Pancreas (tissue), 10 donors: ENCODE measurements at places on chromosomes 4 and X. TPM values are rescaled to one million over a fixed set of nuclear protein-coding genes. Genes with fewer than 3 reads are reported as not detected.

The TAB3 gene
- total RNA-seq, result 14.1 TPM

The SPIN2A gene
- total RNA-seq, result 0.19 TPM

DNA sequence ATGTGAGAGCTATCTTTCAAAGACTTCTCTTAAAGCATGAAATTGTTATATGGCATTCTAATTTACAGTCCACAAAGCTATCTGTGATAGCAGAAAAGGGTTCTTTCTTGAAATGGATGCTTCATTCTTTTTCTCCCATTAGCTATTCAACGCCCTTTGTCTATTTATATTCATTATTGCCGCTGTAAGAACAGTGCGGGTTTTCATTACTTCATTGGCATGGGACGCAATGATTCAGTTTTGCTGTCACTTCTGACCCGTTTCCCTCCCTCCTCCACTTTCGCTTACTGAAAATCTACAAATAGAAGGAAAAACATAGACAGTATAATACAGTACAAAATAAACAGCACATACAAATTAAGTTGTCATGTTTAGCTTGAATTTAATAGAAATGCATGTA is 394.6 kb downstream of the PCDH7 start:
- no peaks in the 10 kb centered on the region for H3K4me1 ChIP-seq
- H3K27ac ChIP-seq, result no peak overlapping the region
- DNase-seq, result no peak
- no peaks in the 10 kb centered on the region for H3K36me3 ChIP-seq
- H3K27me3 ChIP-seq, result no peaks in the 10 kb centered on the region
- no peak overlapping the region for H3K4me3 ChIP-seq

The RASL11B gene
- not detected for total RNA-seq

The NKAP gene
- 2.0 TPM for total RNA-seq

The ABHD18 gene
- 9.0 TPM for total RNA-seq

The ELOVL6 gene
- total RNA-seq, result 1.2 TPM

GRCh38 chr4:15020502-15021286 is 18.4 kb downstream of the CPEB2 start:
- no peaks in the 10 kb centered on the region for H3K36me3 ChIP-seq
- H3K4me3 ChIP-seq, result no peak overlapping the region
- H3K4me1 ChIP-seq, result no peaks in the 10 kb centered on the region
- no peak overlapping the region for H3K27ac ChIP-seq
- no peaks in the 10 kb centered on the region for H3K27me3 ChIP-seq

The TLL1 gene
- total RNA-seq, result 3.0 TPM

- H3K4me3 ChIP-seq, result no peak overlapping the region
- no peaks in the 10 kb centered on the region for H3K4me1 ChIP-seq
- DNase-seq, result no peak
Observed at GRCh38 chr4:90095000-90095399, 32.2 kb upstream of the CCSER1 start.
